G401 (cell line): ENCODE measurements at places on chromosomes 4 and X.

DNA sequence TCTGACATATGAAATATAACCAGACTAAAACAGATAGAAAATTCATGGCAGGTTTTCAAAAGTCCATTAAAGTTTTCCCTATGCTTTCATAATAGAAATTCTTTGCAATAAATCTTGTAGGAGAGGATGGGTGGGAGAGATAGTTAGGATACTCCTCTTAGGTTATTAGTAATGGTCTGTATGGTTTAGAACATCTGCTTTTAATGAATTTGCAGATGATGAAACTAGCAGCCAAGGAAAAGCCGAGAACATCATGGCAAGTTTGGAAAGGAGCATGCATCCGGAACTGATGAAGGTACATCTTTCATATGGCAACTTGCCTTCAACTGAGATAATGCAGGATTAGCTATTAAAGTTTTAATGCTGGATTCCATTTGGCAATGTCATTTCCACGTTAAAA is 70.7 kb downstream of the DOCK11 start:
- no peak for DNase-seq

DNA sequence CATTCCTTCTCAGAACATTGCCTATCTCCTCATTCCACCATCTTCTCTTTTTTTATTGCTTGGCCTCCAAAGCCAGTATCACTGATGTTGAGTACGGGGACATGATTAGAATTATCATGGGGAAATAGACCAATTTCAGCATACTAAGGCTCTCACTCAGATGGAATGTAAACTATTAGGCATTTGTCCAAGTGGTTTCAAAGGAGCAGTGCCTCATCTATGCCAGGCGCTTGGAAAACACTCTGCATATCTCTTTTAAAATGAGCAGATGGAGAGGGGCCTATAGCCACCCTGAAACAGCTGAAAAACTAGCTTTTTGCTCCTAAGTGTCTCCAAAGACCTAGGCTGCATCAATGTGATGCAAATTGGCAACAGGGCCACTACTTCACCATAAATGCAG is 150.8 kb upstream of the DIPK2B start:
- no peak for DNase-seq

DNA sequence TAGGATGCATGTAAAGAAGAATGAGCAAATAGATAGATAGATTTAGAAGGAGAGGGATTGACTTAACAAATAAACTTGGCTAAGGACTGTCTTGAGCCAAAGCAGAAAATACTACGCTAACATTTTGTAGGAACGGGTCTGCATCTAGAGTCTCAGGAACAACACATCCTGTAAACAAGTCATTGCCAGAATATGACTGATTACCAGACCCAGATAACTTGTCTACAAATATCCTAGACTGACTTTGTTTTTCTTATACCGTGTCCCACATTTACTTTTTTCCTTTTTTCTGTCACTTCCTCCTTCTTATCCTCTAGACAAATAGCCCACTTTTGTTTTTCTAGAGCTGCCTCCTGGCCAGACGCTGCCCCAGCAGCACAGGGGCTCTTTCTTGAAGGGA is 393.6 kb downstream of the PDGFC start:
- no peak for DNase-seq

DNA sequence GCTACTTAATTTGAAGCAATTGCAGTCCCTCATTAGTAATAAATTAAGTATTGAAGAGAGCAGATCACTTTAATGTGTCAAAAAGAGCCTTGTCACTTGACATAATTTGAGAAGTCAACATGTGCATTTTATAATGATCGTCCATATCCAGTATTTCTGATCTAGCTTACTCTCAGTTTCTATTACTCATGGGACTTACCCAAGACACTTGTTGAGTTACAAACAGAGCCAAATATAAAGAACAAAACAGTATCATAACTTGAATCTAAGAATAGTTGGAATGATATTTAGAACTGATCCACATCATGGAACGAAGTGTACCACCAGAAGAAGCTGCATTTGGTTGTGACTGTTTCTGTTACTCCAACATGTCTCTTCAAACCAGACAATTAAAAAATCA is 54.7 kb downstream of the SLITRK4 start:
- no peak for DNase-seq

- peak; percentile 91 for DNase-seq
These were observed 14.7 kb downstream of the NDP start for GRCh38 chrX:43958529-43958928.

DNA sequence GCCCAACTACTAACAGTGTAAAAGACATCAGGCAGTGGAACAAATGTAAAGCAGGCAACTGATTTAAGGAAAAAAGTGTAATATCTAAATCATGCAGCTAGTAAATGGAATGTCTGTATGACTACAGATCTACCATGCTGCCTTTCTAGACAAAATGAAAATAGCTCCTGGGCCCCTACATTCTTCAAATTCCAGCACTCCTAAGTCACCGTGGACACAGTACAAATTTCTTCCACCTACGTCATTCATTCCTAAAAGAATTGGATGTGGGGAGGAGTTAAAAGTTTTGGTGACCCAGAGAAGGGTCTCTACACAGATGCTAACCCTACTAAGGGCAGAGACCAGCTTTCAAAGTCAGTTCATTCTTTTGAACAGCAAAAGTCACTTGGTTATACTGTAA is 137.2 kb upstream of the ARHGEF9 start:
- DNase-seq, result no peak

DNA sequence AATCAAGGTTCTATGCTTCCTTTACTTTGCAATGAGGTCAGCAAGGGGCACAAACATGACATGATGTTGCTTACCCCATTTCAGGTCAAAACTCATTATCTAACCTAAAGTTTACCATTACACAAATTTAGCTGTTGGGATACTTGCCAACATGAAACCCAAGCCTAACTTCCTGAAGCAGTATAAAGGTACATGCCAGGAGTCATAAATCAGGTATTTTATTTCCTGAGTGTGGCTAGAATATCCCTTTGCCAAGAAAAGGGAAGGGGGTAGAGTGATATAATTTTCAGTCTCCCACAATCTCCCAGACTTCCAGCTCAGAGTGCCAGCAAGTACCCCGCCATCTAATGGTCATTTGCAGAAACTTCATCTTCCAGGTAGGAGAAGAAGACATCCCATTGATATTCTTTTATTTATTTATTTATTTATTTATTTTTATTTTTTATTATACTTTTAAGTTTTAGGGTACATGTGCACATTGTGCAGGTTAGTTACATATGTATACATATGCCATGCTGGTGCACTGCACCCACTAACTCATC is 136.6 kb downstream of the NEXMIF start:
- DNase-seq, result no peak

GRCh38 chr4:168584321-168584771 is 87.5 kb downstream of the PALLD start:
- DNase-seq, result no peak
